Foreskin fibroblast (primary cell): ENCODE measurements at places on chromosomes 2 and 18.

- no peak for DNase-seq
Observed at GRCh38 chr2:42164046-42164445, 5.1 kb upstream of the EML4 start.

DNA sequence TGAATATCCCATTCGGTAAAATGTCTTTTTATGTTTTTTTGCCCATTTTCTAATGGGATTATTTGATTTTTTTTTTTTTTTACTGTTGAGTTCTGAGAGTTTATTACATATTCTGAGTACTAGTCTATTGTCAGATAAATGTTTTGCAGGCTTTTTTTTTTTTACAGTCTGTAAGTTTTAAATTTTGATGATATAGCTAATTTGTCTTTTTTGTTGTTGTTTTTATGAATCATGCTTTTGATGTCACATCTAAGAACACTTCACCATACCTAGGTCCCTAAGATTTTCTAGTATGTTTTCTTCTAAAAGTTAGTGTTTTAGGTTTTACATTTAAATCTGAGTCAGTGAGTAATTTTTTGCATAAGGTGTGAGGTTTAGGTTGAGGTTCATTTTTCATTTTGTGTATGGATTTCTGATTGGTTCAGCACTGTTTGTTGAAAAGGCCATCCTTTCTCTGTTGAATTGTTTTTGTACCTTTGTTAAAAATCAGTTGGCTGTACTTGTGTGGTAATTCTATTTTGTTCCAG lies 40.7 kb downstream of the PTPN4 start:
- no peak for DNase-seq

GRCh38 chr2:115327061-115327460 lies 884.6 kb downstream of the DPP10 start:
- no peak for DNase-seq

GRCh38 chr2:106137731-106138521 lies 56.2 kb downstream of the UXS1 start:
- no peak for DNase-seq

GRCh38 chr2:204613635-204614034 lies 68.4 kb downstream of the PARD3B start:
- DNase-seq: no peak

- no peak for DNase-seq
Observed at GRCh38 chr18:73551211-73551610, 596.4 kb downstream of the FBXO15 start.

DNA sequence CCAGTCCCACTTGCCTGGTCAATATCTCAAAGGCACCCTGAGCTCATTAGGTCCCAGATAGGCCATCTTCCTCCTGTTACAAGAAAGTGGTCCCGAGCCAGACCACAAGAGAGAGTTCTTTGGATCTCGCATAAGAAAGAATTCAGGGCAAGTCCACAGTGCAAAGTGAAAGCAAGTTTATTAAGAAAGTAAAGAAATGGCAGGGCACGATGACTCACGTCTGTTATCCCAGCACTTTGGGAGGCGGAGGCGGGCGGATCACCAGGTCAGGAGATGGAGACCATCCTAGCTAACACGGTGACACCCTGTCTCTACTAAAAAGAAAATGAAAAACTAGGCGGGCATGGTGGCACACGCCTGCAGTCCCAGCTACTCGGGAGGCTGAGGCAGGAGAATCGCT lies 10.8 kb upstream of the SMAD7 start:
- no peak for DNase-seq

GRCh38 chr2:118509319-118510004 lies 338.0 kb downstream of the EN1 start:
- DNase-seq: no peak

DNA sequence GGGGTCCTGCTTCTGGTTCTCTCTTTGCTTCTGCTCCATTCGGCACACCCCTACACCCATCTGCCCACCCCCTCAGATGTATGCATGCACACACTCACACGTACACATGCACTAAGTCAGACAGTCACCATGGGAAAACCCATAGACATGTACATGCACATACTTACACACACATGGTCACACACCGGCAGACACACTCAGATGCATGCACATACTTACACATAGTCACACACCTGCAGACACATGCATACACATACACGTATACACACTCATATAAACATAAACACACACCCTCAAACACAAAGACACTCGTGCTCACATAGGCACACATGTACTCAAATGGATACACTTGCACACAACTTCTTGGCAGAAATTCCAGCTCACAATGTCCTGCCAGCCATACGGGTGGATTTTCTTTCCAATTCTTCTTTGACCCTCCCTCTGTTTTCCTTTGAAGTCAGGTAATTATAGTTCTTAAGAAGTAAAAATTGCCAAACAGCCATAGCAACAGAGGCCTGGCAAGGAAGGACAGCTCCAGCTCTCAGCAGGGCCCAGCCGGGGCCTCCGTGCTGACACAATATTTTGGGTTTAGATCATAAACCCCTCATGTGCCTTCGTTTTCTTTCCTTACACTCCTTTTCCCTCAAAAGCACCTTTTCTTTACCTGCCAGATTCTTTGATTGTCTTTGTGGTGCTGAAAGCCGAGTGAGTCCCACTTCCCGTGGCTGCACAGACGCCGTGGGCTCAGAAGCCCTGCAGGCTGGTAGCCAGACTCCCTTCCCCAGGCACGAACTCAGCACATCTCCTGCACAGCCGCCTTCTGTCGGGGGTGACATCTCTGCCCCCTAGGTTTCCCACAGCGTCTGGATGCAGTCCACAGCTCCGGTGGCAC lies 195.7 kb downstream of the ARL4C start:
- DNase-seq: no peak
